ENCODE measurements at places on chromosomes 11 and 22. TPM values are rescaled to one million over a fixed set of nuclear protein-coding genes. Genes with fewer than 3 reads are reported as not detected.

TSSK2 gene
- polyA plus RNA-seq: not detected

OR5D13 gene
- polyA plus RNA-seq: not detected

SCN4B gene
- 0.44 TPM for polyA plus RNA-seq

ADORA2A gene
- 1.1 TPM for polyA plus RNA-seq

FAM180B gene
- polyA plus RNA-seq: not detected

OR8D4 gene
- polyA plus RNA-seq: not detected

GRCh38 chr11:65355013-65355775, 643 bp downstream of the TIGD3 start:
- DNase-seq: no peak

DNA sequence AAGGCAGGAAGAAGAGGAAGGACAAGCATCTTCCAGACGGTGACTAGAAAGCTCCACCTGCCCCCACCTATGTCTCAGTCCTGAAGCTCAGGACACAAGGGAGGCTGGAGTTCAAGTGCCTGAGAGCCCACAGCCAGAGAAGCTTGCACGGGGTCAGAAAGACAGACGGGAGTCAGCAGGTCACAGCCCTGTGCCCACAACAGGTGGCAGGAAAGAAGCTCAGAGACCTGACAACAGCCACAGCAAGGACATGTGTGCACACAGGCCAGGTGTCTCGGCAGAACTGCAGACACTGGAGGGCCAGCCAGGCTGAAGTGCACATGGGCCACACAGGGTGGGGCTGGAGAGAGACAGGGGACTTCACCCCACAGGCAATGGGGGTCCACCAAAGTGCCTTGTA, 37.2 kb upstream of the MOB2 start:
- no peak for DNase-seq

GRCh38 chr11:110929129-110929528, 216.9 kb upstream of the ARHGAP20 start:
- DNase-seq: no peak

GRCh38 chr11:18776324-18776723, 15.3 kb downstream of the PTPN5 start:
- DNase-seq: no peak

GRCh38 chr11:11538277-11538960, 83.4 kb downstream of the GALNT18 start:
- DNase-seq: no peak

- no peak for DNase-seq
These were observed 26.7 kb upstream of the DDI1 start for GRCh38 chr11:104009744-104010143.

- DNase-seq: peak; percentile 45
These were observed 23.4 kb upstream of the MPPED1 start for GRCh38 chr22:43388420-43388851.

GRCh38 chr11:46120346-46121300, 631 bp downstream of the PHF21A start:
- peak; percentile 78 for DNase-seq

- peak; percentile 63 for DNase-seq
These were observed 330.2 kb upstream of the B3GAT1 start for GRCh38 chr11:134742224-134742612.

- DNase-seq: no peak
These were observed at the start of gene PDE2A for GRCh38 chr11:72673943-72674828. TSS of gene PDE2A (minus strand) at chr11:72674422. CDS start at chr11:72674207, 215 bp downstream.

DNA sequence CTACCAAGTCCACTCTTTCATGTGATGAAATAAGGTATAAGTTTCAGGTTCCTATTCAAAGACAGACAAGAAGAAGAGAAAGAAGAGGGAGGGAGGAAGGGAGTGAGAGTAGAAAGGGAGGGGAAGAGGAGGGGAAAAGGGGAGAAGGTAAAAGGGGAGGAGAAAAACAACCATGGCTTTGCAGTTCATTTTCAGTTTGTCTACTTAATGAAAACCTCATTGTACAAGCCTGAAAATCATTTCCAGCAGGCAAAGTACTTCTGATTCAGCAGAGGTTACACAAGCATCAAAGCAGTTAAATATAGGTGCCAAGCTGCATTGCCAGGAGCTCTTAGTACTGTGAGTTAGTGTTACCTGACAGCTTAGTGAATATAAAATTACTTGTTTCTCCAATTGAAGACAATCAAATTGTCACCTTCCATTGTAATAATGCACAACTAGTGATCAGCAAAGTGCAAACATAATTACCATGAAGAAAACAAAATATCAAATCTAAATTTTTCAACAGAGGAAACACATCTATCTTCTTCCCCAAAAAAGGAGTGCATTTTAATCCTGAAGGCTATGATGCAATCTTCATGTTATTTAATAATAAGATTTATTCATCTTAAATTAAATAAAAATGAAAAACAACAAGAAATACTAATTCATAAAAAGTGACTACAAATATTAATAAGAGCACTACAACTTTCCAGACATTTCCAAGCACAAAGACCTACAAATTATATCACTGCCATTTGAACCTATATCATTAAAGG, 8.2 kb downstream of the SOX6 start:
- DNase-seq: peak; percentile 42

GRCh38 chr11:44658506-44658850, 68.3 kb upstream of the TSPAN18 start:
- peak; percentile 13 for DNase-seq

DNA sequence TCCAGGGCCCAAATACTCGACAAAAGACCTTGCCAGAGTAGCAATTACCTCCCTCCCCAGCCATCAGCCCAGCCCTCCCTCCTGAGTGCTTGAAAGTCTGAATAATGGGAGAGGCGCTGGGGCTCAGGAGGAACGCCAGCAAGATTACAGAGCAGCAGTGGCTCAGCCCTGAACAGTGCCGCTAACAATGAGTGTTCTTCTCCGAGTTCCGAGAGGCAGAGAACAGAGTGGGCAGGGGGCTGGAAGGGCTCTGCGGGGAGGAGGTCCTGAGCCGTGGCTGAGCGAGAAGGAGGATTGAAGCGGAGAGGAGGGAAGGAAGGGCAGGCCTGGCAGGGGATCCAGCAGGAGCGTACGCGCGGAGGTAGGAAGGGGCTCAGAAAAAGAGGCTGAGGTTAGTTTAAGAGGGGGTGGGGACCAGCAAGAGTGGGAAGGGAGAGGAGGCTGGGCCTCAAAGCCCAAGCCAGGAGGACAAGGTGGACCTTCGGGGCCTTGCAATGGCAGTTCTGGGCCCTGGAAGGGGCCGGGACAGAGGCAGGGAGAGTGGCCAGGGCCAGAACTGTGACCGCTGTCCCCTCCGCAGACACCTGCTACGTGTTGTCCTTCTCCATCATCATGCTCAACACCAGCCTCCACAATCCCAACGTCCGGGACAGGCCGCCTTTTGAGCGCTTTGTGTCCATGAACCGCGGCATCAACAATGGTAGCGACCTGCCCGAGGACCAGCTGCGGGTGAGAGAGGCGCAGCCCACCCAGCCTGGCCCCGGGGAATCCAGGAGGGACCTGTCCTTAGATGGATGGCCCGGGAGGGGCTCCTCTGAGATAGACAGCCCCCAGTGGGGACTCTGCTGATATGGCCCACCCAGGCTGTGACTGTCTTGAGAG, 20.6 kb downstream of the CYTH4 start:
- peak; percentile 15 for DNase-seq

DNA sequence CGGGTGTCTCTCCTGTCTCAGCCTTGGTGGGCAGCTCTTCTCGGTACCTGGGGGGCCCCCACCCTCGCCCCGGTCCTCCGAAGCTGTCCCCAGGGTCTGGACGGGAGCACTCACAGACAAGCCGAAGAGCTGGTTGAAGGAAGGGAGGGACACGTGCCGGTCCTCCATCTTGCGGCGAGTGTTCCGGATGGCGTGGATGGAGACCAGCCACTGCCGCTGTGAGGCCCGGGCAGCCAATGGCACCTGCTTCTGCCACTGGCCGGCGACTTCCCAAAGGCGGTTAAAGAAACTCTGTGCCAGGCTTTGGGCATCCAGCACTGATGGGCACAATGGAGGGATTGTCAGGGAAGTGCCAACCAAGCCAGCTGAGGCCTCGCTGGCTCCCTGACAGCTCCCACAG, 18.7 kb downstream of the PPM1F start:
- DNase-seq: no peak

- DNase-seq: no peak
These were observed 42.2 kb upstream of the PRDM11 start for GRCh38 chr11:45104006-45104789.

DNA sequence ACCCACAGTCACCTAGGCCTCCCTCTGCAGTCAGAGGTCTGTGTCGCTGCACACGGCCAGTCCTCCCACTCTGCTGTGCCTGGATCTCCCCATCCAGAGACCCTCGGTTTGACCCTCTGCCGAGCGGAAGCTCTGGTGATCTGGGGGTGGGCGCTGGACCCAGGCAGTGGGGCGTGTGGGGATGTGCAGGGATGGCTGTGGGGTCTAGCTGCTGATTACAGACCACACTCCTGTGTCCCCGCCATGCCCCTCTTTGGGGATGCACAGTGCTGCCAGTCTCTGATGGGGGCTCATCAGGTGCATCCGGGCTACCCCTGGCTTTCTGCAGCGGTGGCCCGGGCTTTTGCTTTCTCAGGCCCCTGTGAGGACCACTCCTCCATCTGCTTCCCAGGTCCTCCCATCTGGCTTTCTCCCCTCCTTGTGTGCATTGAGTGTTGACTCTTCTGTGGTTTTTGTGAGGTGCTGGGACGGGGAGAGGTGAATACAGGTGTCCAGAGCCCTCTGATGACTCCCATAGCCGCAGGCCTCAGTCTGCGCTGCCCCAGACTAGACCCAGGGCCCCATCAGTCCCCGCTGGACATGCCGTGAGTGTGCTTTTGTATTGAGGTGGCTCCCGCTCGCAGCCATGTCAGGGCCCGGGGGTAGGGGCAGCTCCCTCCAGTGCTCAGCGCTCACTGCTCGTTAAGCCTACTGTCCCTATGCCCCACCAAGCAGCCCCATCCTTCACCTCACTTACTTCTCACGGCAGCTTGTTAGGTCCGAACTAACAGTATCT, 251.6 kb downstream of the TBC1D22A start:
- no peak for DNase-seq

DNA sequence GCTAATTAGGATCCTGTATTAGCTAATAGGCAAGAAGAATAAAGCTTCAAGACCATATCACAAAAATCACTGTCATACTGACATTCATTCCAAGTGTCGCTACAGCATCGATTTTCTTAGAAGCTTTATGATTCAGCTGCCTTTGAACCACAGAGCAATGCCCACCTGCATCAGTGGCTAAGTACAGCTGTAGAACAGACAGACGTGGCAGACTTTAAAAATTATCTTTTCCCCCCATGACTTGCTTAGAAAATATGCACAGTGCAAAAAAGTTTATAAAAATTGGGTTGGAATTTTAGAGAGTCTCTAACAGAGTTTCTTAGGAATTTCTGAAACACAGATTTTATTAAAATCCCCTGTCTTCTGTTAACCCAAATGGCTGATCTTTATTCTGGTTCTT, 120.8 kb downstream of the CADM1 start:
- DNase-seq: peak; percentile 52

GRCh38 chr11:47981667-47982404, 1.5 kb downstream of the PTPRJ start:
- DNase-seq: no peak

DNA sequence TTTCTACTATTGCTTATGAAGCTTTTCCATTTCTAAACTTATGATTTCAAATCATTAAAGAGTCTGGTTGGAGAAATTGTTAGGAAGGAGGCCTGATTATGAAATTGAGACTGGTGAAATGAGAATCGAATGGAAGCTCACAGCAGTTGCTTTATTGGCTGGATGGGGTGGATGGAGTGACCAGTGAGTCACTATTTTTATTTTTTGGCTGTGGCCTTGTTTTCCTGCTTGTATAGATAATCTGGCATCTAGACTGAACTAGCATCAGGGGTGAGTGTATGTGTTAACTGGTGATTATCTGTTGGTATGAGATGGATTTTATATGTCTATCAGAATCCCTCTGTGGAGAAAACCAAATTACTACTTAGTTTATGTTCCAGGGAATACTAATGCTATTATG, 36.2 kb downstream of the UVRAG start:
- no peak for DNase-seq

DNA sequence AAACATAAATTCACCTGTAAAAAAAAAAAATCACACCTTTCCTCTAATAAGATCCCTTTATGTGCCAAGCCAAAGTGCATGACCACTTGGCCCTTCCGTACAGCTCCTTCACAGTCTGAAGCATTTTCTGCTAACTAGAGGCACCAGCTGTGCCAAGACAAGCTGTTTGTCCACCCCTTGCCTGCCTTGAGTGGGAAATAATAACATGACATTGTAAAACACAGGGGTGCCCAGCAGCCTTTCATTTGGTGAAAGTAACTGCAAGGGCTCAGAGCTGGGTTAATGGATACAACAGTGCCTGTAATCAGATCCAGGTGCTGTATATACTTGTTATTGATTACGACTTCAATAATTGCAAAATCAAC, 59.2 kb downstream of the DDIAS start:
- no peak for DNase-seq

DNA sequence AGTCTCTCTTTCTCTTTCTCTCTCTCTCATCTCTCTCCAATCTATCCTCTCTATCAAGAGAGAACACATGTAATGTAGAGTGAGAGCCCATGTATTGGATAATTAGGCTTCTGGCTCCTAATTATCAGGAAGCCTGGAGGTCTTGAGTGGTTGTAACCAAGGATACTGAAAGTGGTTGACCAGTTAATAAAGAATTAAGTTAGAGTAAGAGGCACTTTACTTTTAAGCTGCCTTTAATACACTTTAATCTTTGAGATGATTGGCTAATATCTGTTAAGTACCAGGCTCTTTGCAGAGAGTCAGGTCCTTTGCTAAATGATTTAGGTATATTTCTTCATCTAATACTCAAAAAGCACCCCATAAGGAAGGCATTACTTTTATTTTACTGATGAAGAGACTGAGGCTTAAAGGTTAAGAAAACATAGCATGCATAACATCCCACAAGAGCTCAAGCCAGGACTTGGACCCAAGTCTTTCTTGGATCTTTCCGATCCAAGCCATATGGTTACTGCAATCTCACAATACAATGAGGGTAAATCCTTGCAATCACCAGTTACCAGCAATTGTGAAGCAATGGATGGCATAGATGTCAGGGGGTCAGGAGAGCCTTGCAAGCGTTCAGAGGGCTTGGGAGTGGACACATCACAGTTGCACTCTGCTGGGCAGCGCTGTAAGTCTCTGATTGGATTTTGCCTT, 22.1 kb downstream of the CD44 start:
- no peak for DNase-seq

- no peak for DNase-seq
These were observed 132.1 kb downstream of the BLID start for GRCh38 chr11:121983901-121984300.
